ENCODE measurements at places on chromosomes 1 and 21. TPM values are rescaled to one million over a fixed set of nuclear protein-coding genes. Genes with fewer than 3 reads are reported as not detected.

DNA sequence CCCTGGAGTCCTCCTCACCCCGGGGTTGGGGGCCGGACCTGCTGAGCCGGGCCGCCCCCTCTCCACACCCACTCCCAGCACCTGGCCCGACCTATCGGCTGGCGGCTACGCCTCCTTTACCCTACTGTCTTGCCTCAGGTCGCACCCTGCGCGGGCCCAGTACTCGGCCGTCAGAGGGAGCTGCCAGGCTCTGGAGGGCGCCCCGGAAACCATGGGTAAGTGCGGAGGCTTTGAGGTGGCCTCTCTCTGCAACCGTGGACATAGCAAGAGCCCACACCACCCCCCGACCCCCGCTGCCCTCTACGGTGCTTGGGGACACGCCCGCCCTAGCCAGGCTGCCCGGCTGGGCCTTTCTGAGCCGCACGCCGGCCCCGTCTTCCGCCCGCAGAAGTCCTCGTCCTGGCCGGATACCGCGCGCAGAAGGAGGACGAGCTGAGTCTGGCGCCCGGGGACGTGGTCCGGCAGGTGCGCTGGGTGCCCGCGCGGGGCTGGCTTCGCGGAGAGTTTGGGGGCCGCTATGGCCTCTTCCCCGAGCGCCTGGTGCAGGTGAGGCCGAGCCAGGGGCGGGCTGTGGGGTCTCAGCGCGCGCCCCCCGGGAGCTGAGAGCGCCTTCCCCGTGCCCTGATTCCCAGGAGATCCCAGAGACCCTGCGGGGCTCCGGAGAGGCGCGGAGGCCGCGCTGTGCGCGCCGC, at the start of gene SH3D21:
Gene SH3D21 (plus strand): TSS at position 159 of the 692 bp plus-strand sequence. CDS start 53 bp downstream, at position 212.
- H3K27ac ChIP-seq: peak within 1 kb of the TSS; percentile 78
- no peaks in the 10 kb centered on the region for H3K27me3 ChIP-seq
- peaks cover 31% of the 10 kb centered on the region for H3K36me3 ChIP-seq
- peak; percentile 73 for DNase-seq
- H3K4me1 ChIP-seq: peaks cover 16% of the 10 kb centered on the region

The OR14K1 gene
- total RNA-seq: not detected

DNA sequence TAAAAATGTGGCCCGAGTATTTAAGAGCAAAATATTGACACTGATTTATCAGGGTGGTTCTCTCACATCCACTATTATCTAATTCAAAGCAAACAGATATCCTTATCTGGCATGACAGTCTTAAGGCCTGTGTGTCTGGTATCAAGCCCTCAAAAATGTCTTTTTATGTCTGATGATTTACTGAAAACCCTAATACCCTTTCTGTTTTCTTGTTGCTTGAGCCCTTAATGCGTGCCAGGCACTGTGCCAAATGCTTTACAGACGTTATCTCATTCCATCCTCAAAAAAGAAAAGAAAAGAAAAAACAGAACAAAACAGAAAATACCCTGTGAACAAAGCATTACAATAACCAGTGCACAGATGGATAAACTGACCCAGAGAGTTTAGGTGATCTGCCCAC, 5.7 kb downstream of the DUSP23 start:
- H3K27ac ChIP-seq: no peak overlapping the region
- no peaks in the 10 kb centered on the region for H3K27me3 ChIP-seq
- no peaks in the 10 kb centered on the region for H3K4me1 ChIP-seq
- H3K4me3 ChIP-seq: no peak overlapping the region
- DNase-seq: no peak

DNA sequence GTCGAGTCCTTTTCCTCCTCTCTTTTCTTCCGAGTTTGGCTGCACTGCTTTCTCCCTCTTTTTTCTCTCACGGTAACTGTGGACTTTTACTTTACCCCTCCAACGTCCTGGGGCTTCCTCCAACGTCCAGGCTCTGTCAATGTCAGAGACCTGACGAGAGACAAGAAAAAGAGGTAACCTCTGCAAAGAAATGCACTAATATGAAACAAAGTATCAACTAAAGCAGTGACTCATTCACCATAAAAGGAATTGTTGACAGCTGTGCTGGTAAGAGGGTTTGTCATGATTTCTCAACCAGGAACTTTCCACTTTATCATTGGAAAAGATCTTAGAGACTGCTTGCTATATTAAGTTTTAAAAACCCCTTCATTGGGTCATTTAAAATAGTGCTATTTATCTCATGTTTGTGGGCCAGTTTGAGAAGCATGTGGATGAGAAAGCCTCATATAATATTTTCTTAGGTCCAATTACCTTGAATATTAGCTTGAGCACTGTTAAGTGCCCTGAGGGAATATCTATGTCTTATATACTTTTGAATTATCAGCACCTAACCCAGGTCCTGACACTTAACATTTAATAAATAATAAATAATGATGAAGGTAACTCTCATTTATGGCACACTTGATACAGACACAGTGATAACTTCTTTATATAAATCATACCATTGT, at the start of gene GBP2:
Gene GBP2 (minus strand): TSS at position 202 of the 668 bp plus-strand sequence. CDS start 4,148 bp downstream, outside the sequence.
- DNase-seq: no peak
- H3K27ac ChIP-seq: peak within 1 kb of the TSS; percentile 84
- H3K4me3 ChIP-seq: peak within 1 kb of the TSS; percentile 50
- H3K36me3 ChIP-seq: peaks cover under 1% of the 10 kb centered on the region
- H3K27me3 ChIP-seq: no peaks in the 10 kb centered on the region
- H3K4me1 ChIP-seq: peaks cover 55% of the 10 kb centered on the region

GRCh38 chr1:202104073-202104472, 18.6 kb upstream of the GPR37L1 start:
- H3K4me1 ChIP-seq: no peaks in the 10 kb centered on the region
- DNase-seq: no peak
- no peaks in the 10 kb centered on the region for H3K27me3 ChIP-seq
- no peaks in the 10 kb centered on the region for H3K36me3 ChIP-seq

DNA sequence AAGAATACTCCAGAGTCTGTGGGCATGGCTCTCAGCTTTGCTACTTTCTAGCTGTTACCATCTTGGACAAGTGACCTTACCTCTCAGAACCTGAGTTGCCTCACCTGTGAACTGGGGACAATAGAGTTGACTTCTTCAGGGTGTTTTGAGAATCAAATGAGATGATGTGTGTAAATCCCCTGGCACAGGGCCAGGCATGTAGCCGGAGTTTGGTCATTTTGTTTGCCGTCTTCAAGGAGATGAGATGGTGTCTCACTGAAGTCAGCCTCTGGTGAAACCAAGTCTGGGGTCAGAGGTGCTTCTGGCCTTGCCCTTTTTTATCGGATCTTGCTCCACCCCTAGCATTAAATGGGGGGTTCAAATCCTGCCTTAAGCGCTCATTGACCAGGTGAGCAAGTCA, 149.2 kb upstream of the TMEM51 start:
- H3K4me1 ChIP-seq: no peaks in the 10 kb centered on the region
- no peak overlapping the region for H3K4me3 ChIP-seq
- H3K27me3 ChIP-seq: no peaks in the 10 kb centered on the region
- H3K36me3 ChIP-seq: no peaks in the 10 kb centered on the region
- DNase-seq: no peak

GRCh38 chr1:39131940-39132339, 72.6 kb upstream of the MACF1 start:
- H3K27me3 ChIP-seq: no peaks in the 10 kb centered on the region
- peak overlapping the region; percentile 69 for H3K27ac ChIP-seq
- no peaks in the 10 kb centered on the region for H3K4me1 ChIP-seq

GRCh38 chr21:45080639-45081414, 6.4 kb downstream of the ADARB1 start:
- no peaks in the 10 kb centered on the region for H3K36me3 ChIP-seq
- H3K4me3 ChIP-seq: no peak overlapping the region
- H3K27ac ChIP-seq: peak overlapping the region; percentile 82
- DNase-seq: peak; percentile 88
- peaks cover 75% of the 10 kb centered on the region for H3K4me1 ChIP-seq

The CHIA gene
- not detected for total RNA-seq

DNA sequence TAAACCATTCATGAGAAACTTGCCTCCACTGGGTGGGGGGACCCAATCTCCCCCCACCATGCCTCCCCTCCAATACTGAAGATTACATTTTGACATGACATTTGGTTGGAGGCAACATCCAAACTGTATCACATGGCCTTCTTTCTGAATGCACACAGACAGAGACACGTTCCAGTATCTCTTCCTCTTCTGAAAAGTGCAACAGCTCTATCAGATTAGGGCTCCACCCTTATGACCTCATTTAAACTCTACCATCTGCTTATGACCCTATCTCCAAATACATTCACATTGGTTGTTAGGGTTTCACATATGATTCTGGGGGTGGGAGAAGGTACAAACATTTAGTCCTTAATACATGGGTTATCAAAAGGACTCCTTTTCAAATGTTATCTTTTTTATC, 481.8 kb upstream of the NFIA start:
- no peak for DNase-seq
- no peak overlapping the region for H3K27ac ChIP-seq
- no peaks in the 10 kb centered on the region for H3K36me3 ChIP-seq

DNA sequence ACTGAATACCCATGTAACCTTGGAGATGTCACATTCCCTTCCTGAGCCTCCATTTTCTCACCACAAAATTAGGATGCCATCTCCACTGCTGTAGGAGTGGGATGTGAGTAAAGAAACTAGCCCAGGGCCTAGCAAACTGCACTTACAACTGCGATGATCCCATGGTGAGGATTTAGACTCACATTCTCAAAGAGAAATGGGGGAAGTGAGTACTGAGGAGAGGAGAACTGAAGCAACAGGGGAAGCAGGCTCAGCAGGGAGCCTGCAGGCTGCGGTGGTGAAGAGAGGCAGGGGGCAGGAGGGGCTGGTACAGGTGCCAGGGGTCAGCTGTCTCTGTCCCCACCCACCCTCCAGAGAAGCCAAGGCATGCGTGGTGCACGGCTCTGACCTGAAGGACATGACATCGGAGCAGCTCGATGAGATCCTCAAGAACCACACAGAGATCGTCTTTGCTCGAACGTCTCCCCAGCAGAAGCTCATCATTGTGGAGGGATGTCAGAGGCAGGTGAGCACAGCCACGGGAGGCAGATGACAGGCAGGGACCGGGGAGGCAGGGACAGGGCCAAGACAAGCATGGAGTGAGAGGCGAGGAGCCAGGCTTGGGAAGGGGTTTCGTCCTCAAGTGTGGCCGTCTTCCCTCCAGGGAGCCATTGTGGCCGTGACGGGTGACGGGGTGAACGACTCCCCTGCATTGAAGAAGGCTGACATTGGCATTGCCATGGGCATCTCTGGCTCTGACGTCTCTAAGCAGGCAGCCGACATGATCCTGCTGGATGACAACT, 16.4 kb upstream of the ATP1A4 start:
- H3K36me3 ChIP-seq: peaks cover 27% of the 10 kb centered on the region
- peaks cover 27% of the 10 kb centered on the region for H3K4me1 ChIP-seq
- no peak for DNase-seq

DNA sequence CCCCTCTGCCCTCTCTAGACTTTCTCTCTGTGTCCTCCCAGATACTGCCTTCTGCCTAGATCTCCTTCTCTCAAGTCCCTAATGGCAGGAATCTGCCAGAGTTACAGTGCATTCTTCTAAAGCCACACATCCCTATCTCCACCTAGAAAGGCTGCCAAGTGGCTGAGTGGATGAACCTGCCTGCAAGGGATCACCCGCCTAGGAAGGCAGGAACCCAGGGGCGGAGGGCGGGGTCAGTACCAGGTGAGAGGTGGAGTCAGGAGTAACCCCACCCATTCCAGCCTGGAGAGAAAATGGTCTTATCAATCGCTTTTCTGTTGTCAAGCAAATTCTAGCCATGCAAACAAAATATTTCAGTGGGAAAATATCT, 60.8 kb downstream of the BCAR3 start:
- peaks cover 24% of the 10 kb centered on the region for H3K4me1 ChIP-seq
- H3K27ac ChIP-seq: no peak overlapping the region
- no peaks in the 10 kb centered on the region for H3K36me3 ChIP-seq
- H3K4me3 ChIP-seq: no peak overlapping the region
- no peak for DNase-seq

DNA sequence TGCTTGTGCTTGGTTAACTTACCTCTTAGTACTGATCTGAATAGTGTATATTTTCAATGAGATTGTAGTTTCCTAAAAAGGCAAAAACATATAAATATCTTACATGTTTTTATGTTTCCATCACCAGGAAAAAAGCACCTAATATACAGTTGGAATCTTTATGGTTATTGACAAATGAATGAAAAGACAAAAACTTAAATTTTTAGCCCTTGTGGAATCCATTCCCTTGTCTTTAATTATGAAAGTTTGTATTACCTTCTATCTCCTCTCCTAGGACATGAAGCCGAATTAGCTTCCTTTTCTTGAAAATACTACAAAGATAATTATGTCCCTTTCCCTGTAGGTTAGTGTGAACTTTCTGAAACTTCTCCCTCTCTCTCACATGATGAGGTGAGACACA, at the start of gene OR2T12:
Gene OR2T12 (minus strand): TSS at position 101 of the 400 bp plus-strand sequence. CDS start 7,846 bp downstream, outside the sequence.
- H3K4me1 ChIP-seq: no peaks in the 10 kb centered on the region
- DNase-seq: no peak
- no peak within 1 kb of the TSS for H3K4me3 ChIP-seq
- no peaks in the 10 kb centered on the region for H3K36me3 ChIP-seq

GRCh38 chr21:38114717-38115333, 142.0 kb upstream of the KCNJ15 start:
- no peaks in the 10 kb centered on the region for H3K27me3 ChIP-seq
- no peak overlapping the region for H3K4me3 ChIP-seq
- no peaks in the 10 kb centered on the region for H3K4me1 ChIP-seq
- DNase-seq: no peak

The PCP4L1 gene
- 0.71 TPM for total RNA-seq

The FMN2 gene
- total RNA-seq: 10.3 TPM

- no peaks in the 10 kb centered on the region for H3K4me1 ChIP-seq
- DNase-seq: no peak
- no peak overlapping the region for H3K4me3 ChIP-seq
- no peaks in the 10 kb centered on the region for H3K27me3 ChIP-seq
- no peaks in the 10 kb centered on the region for H3K36me3 ChIP-seq
Measured at GRCh38 chr21:28393279-28393678, 599.4 kb downstream of the LTN1 start.

The NCF2 gene
- total RNA-seq: 16.3 TPM

The GJB4 gene
- not detected for total RNA-seq

DNA sequence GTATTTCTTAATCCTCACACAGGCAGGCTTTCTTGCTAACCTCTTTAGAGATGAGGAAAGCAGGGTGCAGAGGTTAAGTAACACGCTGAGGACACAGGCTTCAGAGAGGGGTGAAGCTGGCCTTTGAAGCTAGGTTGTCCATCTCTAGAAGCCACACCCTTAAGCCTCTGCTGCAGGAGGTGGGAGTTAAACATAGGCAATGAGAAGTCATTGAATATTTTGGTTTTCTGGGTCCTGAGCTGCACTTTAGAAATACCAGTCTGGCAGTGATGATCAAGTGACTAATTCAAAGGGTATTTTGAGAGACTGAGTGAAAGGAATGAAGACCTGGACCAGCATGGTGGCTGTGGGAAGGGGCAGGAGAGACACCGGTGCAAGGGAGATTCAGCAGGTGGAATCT, 9.9 kb downstream of the KCNJ15 start:
- H3K27me3 ChIP-seq: peaks cover 4% of the 10 kb centered on the region
- H3K36me3 ChIP-seq: no peaks in the 10 kb centered on the region
- DNase-seq: no peak
- no peaks in the 10 kb centered on the region for H3K4me1 ChIP-seq
- no peak overlapping the region for H3K4me3 ChIP-seq
- H3K27ac ChIP-seq: no peak overlapping the region

DNA sequence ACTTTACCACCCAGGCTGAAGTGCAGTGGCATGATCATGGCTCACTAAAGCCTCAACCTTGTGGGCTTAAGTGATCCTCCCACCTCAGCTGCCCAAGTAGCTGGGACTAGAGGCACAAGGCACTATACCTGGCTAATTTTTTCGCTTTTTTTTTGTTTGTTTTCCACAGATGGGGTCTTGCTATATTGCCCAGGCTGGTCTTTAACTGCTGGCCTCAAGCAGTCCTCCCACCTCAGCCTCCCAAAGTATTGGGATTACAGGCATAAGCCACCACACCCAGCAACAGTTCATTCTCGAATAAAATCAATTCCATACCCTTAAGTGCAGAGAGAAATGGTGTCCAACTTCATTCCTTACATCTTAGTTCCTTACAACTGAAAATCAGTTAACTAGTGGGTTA, 24.8 kb downstream of the DCAF8 start:
- no peaks in the 10 kb centered on the region for H3K4me1 ChIP-seq
- H3K36me3 ChIP-seq: peaks cover 95% of the 10 kb centered on the region
- H3K4me3 ChIP-seq: no peak overlapping the region
- no peak for DNase-seq

The NDC1 gene
- 7.6 TPM for total RNA-seq

All from sigmoid colon (tissue), 7 donors.